ENCODE measurements at places on chromosomes 5 and 9.

GRCh38 chr5:119453040-119453373 lies 710 bp downstream of the HSD17B4 start:
- no peak for DNase-seq

- peak; percentile 54 for DNase-seq
Measured at GRCh38 chr9:127778280-127779135, at the start of gene SH2D3C. TSS of gene SH2D3C (minus strand) at chr9:127778666. CDS start at chr9:127778627, 39 bp downstream.

- DNase-seq, result no peak
Measured at GRCh38 chr9:27749838-27750237, 176.6 kb upstream of the C9orf72 start.

- DNase-seq, result no peak
Measured at GRCh38 chr5:96538808-96539250, 105.8 kb upstream of the PCSK1 start.

GRCh38 chr5:75472973-75473372 lies 38.5 kb downstream of the CERT1 start:
- no peak for DNase-seq

DNA sequence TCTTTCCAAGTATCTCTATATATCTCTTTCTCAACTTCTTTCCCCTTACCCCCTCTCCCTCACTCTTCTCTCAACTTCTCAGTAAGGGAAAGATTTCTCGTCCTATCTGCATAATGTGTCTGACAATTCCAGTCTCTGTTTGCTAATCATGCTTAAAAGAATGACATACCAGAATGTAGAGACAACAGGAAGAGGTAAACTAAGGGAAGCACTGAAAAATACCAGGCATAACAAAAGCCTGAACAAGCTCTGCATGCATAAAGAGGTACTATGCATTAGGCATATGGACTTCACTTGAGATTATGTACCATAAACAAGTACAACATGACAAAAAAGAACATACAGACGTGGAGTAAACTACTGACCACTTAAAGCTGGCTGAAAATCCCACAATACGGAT lies 62.6 kb downstream of the SEMA5A start:
- no peak for DNase-seq

DNA sequence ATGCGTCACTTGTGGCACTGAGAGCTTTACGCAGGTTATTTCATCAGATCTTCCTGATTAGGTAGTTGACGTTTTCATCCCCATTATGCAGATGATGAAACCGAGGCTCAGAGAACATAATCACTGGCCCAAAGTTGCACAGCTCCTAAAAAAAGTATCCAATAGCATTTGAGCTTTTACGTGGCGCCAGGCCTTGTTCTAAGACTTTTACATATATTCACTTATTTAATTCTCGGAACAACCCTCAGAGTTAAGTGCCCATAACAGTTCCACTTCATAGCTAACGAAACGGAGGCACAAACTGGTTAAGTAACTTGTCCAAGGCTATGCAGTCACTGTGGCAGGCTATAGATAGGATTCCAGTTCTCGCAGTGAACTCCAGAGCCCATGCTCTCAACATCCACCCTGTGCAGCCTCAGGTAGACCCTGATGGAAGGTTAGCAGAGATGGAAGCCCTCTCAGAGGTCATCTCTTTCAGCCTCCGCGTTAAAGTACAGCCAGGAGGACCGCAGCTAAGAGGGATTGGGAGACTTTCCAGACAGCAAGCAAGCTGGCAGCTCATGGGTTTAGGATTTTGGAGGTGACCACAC lies 39.3 kb downstream of the AMBP start:
- no peak for DNase-seq

DNA sequence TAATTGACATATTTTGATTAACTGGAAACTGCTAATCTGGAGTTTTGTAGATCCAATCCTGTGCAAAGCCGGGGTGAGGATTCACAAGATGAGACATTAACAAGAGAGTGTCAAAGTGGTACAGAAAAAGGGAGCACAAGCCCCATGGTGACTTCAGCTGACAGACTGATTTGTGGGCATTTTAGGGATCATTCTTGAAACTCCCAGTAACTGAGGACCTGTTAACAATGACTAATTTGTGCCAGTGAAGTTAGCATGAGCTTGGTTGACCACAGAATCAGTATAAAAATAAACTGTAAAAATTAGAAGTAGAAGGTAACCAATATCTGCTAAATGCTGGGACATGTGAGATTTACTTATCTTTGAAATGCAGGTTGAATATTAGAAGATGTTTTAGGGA lies 1578.3 kb downstream of the EFNA5 start:
- DNase-seq, result no peak

DNA sequence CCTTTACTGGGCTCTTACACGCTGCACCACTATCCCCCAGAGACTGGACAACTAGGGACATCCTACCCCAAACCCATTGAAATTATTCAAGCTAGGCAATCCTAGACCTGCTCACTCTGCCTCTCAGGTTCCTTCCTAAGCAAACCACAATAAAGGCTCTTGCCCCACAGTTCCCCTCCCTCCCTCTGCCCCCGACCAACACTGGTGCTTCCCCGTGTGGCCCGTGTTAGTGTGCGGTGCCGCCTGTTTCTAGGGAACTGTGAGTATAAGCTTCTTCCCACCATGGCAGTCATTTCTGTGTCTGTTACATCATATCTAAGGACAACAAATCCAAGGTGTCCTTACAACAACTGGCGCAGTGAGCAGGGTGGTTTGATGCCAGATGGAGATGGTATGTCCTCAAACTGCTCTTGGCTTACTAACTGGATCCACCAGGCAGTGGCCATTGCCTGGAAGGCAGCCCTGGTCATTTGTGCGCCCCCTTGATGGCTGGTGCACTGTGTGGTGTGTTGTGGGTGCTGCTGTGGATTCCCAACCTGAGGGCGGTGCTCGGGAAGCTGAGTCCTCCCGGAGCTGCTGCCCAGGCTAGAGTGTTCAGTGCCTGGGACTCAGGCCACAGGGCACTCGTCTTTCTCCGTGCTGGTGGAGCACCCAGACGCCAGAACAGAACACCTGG lies 8.4 kb upstream of the MXD3 start:
- no peak for DNase-seq

GRCh38 chr5:130964231-130965202 lies 200.5 kb downstream of the HINT1 start:
- no peak for DNase-seq

- no peak for DNase-seq
Measured at GRCh38 chr9:135945969-135946368, 15.2 kb downstream of the UBAC1 start.

DNA sequence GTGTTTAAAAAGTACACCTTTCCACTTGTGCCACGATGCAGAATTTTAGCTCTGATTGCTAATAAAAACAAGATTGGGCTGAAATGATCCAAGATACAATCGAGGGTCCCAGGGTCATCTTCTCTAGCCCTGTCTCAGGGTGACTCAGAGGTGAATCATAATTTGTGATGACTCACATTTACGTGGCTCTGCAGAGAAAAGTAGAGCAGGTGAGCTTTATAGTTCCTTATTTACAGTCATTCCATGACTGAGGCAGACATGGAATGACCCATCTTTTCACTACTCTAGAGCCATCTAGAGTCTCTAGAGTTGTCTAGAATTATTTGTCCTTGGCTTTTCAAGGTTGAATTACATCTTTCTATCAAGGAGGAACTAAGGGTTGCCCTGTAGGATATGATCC lies 155.2 kb downstream of the GAS1 start:
- no peak for DNase-seq

- no peak for DNase-seq
Measured at GRCh38 chr5:101590384-101590783, 687.3 kb upstream of the ST8SIA4 start.

- no peak for DNase-seq
Measured at GRCh38 chr5:171462928-171463861, 43.7 kb downstream of the FGF18 start.

- DNase-seq, result peak; percentile 58
Measured at GRCh38 chr5:166772770-166773169, 1518.7 kb upstream of the WWC1 start.

DNA sequence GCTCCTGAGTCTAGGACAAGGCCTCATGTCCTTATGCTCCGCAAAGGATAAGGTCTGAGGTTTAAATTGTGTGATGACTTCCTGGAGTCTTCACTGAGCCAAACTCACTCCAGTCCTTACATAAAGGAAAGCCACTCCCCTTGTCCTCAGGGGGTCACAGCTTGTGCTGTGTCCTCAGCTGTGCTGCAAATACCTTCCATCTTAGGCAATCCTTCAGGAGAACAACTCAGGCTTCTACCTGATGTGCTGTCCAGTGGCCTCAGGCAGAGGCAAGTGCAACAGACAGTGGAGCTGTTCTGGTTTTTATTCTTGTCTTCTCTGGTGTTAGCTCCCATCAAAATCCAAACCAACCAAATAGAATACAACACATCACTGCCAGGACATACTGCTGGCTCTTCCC lies 151.5 kb downstream of the TAF11L14 start:
- no peak for DNase-seq

- DNase-seq, result no peak
Measured at GRCh38 chr5:35131723-35132122, 84.0 kb upstream of the AGXT2 start.

DNA sequence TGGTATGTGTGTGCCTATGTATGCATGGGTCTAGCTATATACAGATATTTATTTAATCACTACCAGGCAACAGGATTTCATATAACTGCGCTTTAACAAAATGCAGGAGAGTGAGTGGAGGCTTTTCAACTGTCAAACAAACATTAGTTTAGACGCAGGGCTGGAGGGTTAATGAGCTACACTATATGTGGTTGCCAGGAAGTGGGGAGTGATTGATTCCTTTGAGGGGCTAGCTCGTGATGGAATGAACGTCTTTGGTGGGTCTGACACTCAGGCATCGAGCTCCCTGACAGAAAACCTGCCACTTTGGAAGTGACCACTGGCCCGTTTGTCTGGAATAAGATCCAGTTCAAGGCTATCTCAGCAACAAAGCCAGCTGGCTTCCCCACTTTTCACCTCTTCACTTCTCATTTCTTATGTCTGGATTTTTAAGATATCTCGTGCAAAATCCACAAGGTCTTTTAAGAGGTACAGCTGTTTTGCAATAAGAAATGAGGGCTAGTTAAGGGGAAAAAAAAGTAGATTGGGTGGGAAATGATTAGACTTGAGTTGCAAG lies 78.0 kb downstream of the CFAP77 start:
- no peak for DNase-seq

DNA sequence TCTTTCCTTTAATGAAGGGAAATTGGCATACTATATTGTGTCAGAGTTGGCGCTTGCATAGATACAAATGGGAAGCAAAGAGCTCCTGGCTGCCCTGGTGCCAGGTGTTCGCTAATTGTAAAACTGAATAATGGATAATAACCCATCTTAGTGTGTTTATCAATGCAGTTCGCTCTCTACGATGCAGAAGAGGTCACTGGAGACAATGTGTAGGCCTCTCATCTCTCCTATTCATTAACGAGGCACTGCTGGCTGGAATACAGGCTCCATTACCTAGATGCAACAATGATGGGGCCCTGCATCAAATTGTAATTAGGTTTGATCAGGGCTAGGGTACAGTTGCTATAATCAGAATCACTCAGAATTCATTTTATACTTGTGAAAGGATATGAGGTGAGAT lies 171.0 kb downstream of the RMI1 start:
- no peak for DNase-seq

DNA sequence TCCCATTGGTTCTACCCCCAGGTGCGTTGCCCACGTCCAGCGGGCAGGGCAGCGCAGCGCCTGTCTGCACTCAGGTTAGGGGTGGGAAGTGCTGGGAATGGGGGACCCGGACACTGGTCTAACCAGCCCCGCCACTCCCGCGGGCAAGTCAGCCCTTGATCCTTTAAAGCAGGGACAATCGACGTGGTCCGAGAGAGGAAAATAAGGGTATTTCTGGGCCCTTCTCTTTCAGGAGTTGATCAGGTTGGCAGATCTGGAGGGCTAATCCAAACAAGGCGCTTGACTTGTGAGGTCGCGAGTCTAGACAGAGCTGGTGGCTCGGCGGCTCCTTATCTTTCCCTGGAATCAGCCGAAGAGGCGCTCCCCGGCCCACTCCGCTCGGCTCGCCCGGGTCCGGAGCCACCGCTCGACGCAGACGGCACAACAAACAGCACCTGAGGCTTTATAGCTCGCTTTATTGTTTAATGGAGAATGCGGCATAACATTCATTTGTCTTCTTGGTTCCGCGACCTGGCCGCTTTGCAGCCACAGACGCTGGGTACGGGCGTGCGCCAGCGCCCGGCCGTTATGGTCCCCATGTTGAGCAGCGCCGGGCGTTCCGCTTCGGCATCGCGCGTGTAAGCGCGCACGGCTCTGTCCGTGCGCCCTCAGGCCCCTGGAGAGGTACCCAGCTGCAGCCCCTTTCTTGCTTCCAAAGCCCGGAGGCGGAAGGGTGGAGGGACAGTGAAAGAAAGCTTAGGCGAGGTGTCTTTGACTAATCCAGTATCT lies 15.8 kb downstream of the ISL1 start:
- DNase-seq, result no peak

DNA sequence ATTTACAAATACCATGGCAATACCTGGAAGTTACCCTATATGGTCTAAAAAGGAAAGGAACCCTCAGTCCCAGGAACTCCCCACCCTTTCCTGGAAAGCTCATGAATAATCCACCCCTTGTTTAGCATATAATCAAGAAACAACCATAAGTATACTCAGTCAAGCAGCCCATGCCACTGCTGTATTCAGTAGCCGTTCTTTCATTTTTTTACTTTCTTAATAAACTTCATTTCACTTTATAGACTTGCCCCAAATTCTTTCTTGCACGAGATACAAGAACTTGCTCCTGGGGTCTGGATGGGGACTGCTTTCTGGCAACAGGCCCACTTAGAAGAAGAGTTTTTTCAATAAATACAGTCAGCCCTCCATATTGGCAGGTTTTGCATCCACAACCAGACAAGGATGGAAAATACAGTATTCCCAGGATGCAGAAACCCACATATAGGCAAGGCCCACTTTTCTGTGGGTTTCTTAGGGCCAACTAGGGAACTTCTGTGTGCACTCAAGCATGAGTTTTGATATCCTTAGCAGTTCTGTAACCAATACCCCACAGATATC lies 2.8 kb upstream of the TBCA start:
- DNase-seq, result no peak

DNA sequence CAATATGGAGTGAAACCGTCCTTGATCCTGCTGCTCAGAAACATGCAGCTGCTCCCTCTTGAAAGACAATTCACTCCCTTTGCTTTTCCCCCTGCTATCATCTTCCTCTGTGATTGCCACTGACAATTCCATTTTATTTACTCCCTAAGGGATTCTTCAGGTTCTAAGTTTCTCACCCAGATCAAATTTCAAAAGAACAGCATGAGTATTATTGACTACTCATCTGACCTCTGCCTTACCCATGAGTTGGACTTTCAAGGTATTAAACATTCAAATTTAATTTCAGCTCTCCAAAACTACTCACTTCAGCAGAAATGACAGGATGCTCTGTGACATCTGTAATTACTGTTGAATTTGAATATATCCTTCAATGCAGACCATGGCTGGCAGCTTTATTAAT lies 236.5 kb upstream of the HAPLN1 start:
- no peak for DNase-seq

All from skeletal muscle cell (primary cell).